ENCODE measurements at places on chromosomes 3 and 15. TPM values are rescaled to one million over a fixed set of nuclear protein-coding genes. Genes with fewer than 3 reads are reported as not detected.

The CLDN18 gene
- total RNA-seq = not detected

The ANKRD63 gene
- not detected for total RNA-seq

The NPAP1 gene
- total RNA-seq = 0.19 TPM

The SUCLG2 gene
- total RNA-seq = 62.8 TPM

The SERPINI2 gene
- not detected for total RNA-seq

The C3orf80 gene
- 0.63 TPM for total RNA-seq

The GP5 gene
- 0.22 TPM for total RNA-seq

DNA sequence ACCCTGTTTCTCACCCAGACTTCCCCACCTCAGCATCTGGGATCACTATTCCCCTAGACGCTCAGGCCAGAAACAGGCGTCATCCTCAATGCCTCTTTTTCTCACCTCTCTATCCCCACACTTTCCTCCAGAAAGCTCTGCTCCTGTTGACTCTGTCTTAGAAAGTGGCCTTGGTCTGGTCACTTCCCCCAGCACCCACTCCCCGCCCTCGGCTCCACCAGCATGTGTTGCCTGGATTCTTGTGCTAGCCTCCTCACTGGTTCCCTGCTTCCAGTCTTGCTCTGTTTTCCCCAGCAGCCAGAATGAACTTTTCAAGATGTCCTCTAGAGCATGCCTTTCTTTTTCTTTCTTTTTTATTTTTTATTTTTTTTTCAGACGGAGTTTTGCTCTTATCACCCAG, 39.7 kb upstream of the ESYT3 start:
- peaks cover 3% of the 10 kb centered on the region for H3K4me1 ChIP-seq
- no peaks in the 10 kb centered on the region for H3K27me3 ChIP-seq
- no peak overlapping the region for H3K27ac ChIP-seq
- no peak for DNase-seq
- H3K4me3 ChIP-seq = no peak overlapping the region

DNA sequence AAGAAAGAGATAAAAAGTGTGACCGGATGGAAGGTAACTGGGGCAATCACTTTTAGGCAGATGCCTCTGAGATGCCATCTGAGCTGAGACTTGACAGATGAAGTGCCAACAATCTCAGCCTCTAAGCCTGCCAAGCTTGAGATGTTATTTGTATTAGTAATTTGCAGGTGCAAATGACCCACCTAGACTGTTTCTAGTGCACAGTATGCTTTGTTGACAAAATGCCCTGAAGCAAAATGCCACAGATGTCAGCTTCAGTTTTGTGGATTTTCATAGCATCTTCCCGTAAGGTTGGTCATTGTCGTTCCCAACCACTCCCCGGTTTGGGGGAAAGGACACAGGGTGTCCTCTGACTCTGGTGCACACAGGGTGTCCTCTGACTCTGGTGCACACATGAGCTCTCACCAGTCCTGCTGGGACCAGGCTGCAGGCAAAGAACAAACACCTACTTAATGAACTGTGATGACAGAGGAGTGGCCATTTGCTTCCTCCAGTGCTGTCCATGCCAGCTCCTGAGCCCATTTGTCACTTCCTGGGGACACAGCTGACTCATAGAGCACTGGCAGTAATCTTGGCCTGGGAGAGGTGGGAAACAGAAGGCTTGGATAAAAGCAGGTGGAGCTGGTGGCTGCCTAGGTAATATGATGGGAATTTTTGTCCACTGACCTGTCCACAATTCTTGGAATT, 16.7 kb upstream of the PPP1R2 start:
- no peaks in the 10 kb centered on the region for H3K27me3 ChIP-seq
- DNase-seq = no peak
- H3K27ac ChIP-seq = no peak overlapping the region

- no peaks in the 10 kb centered on the region for H3K36me3 ChIP-seq
- peak; percentile 71 for DNase-seq
- no peak overlapping the region for H3K27ac ChIP-seq
- H3K4me1 ChIP-seq = no peaks in the 10 kb centered on the region
- H3K27me3 ChIP-seq = no peaks in the 10 kb centered on the region
Measured at GRCh38 chr15:97077975-97078374, 747.5 kb downstream of the NR2F2 start.

DNA sequence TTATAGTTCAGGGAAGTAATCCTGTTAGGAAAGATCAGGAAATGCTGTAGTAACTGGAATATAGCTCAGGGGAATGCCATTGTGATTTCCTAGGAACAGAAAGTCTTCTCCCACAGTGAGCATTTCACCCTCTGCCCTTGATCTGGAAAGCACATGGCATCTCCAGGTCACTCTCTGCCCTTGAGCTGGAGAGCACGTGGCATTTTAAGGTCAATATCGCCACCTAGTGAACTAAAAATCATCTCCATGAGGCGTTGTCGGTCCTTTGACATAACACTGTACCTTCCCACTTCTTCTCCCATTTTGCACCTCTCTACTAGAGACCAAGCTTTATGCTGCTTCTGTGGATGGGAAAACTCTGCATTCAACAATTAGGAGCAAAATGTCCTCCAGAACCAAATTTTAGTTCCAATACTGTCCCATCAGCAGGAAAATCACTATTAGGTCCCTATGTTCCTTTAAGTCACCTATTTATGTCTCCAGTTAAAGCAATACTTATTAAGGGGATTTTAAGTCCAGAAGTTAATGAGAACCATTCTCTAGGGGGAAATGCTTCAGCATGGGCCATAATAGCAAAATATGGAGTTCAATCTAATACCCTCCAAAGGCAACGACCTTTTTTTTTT, 54.7 kb upstream of the GK5 start:
- no peak overlapping the region for H3K27ac ChIP-seq
- H3K36me3 ChIP-seq = no peaks in the 10 kb centered on the region
- no peaks in the 10 kb centered on the region for H3K4me1 ChIP-seq

GRCh38 chr3:46399098-46399497, 7.8 kb downstream of the CCR5AS start:
- H3K4me1 ChIP-seq = no peaks in the 10 kb centered on the region
- H3K36me3 ChIP-seq = no peaks in the 10 kb centered on the region
- no peaks in the 10 kb centered on the region for H3K27me3 ChIP-seq
- no peak for DNase-seq

DNA sequence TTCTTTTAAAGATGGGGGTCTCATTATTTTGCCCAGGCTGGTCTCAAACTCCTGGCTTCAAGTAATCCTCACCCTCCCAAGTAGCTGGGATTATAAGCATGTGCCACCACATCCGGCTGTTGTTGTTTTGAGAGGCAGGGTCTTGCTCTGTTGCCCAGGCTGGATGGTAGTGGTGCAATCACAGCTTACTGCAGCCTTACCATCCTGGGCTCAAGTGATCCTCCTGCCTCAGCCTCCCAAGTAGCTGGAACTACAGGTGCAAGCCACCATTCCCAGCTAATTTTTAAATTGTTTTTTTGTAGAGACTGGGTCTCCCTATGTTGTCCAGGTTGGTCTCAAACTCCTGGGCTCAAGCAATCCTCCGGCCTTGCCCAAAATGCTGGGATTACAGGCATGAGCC, 105.5 kb downstream of the SENP2 start:
- DNase-seq = no peak
- H3K4me1 ChIP-seq = no peaks in the 10 kb centered on the region
- no peak overlapping the region for H3K4me3 ChIP-seq
- H3K27me3 ChIP-seq = no peaks in the 10 kb centered on the region

- no peak for DNase-seq
- peaks cover 62% of the 10 kb centered on the region for H3K36me3 ChIP-seq
- no peak overlapping the region for H3K4me3 ChIP-seq
- peaks cover 8% of the 10 kb centered on the region for H3K4me1 ChIP-seq
- no peak overlapping the region for H3K27ac ChIP-seq
Measured at GRCh38 chr15:57456559-57456958, 80.3 kb downstream of the CGNL1 start.

DNA sequence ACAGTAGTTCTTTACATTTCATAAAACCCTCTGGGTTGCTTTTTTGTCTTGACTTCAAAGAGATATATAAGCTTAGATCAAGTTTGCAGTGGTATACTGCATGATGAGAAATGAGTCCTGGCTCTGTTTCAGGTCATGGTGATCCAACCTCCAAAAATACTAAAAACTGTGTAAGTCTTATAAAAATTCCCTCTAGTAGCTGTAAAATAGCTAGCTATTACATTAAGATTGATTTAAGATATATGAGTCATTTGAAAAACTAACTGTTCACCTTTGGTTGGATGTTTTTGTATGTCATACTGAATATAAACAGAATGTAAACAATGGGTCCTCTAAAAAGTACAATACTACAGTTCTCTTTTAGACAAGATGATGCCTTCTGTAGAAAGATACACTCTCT, 879.2 kb downstream of the ROBO1 start:
- H3K27me3 ChIP-seq = no peaks in the 10 kb centered on the region
- no peak for DNase-seq
- H3K4me1 ChIP-seq = no peaks in the 10 kb centered on the region
- H3K27ac ChIP-seq = no peak overlapping the region
- no peaks in the 10 kb centered on the region for H3K36me3 ChIP-seq

DNA sequence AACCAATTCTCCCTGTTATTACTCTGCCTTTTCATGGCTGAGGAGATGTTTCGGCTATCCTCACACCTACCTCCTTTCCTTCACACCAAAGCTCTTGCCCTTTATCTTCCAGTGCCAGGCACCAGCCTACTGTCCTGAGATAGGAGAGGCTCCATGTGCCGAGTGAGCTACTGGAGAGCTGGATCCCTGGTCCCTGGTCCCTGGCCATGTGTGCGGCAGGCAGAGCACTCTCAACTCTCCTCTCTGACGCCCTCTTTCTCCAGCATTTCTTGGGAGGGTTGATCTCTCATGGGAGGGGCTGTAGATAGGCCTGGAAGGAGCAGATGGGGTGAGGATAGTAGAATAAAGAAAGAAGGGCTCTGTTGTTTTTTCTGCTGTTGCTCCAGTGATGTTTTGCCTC, 277.1 kb upstream of the UMPS start:
- no peak overlapping the region for H3K4me3 ChIP-seq
- DNase-seq = no peak
- no peaks in the 10 kb centered on the region for H3K36me3 ChIP-seq
- H3K27ac ChIP-seq = no peak overlapping the region

DNA sequence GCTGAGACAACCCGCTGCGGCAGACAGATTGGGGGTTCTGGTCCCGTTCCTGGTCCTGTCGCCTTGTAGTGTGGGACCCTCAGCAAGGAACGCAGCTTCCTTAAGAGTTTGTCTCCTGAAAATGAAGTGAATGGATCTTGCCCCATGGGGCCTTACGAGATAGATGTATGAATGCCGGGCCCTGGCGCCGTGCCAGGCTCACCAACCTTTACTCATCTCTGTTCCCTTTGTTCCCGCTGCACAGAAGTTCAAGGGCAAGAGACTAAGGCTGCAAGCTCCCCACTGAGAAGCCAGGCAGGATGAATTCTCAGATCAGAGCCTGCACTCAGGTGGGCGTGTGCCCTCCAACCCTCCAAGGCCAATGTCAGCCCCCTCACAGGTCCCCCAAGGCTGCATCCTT, 162.7 kb upstream of the IQSEC1 start:
- H3K4me3 ChIP-seq = no peak overlapping the region
- no peaks in the 10 kb centered on the region for H3K4me1 ChIP-seq
- no peaks in the 10 kb centered on the region for H3K27me3 ChIP-seq
- H3K27ac ChIP-seq = no peak overlapping the region

DNA sequence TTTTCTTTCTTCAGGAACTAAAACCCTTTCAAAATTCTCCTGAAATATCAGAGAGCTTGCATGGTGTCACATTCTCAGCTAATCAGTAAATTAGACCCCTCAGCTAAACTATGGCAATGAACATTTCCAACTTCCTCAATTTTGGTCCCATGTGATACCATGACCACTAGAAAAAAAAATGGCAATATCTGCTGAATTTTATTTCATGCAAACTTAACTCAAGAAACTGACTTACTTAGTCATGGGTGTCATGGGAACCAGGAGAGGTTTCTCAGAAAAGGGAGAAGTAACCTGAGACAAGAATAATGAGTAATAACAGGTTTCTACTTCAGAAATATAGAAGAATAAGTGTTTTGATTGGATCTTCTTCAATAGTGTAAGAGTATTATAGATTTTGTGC, 784.6 kb upstream of the ALCAM start:
- H3K27me3 ChIP-seq = no peaks in the 10 kb centered on the region
- H3K36me3 ChIP-seq = no peaks in the 10 kb centered on the region
- no peak overlapping the region for H3K27ac ChIP-seq
- H3K4me1 ChIP-seq = no peaks in the 10 kb centered on the region

DNA sequence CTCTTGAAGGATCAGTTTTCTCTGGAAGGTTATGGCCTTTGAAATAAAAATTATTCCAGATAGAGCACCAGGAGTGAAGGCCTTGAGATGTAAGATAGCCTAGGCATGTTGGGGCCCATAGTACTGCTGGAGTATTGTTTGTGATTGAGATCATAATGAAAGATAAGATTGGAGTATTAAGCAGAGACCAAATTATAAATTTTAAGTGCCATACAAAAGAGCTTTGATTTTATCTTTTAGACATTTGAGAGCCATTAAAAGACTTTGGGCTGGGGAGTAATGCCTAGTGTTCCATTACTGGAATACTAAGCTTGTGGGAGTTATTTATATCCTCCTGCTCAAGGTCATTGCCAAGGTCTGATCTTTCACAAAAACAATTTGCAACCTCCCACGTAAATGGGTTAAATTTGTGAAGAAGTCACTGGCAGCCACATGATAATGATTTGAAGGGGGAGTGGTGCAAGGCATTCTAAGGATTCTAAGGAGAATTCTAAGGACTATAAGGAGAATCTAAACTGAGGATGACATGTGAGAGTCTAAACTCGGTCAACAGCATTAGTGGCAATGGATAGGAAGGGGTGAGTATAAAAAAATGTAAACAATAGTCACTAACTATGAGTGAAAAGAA, 12.8 kb downstream of the ELL3 start:
- no peaks in the 10 kb centered on the region for H3K27me3 ChIP-seq
- peaks cover 31% of the 10 kb centered on the region for H3K36me3 ChIP-seq
- H3K27ac ChIP-seq = no peak overlapping the region
- no peak overlapping the region for H3K4me3 ChIP-seq
- DNase-seq = no peak
- no peaks in the 10 kb centered on the region for H3K4me1 ChIP-seq

- no peaks in the 10 kb centered on the region for H3K4me1 ChIP-seq
- DNase-seq = no peak
- no peak overlapping the region for H3K4me3 ChIP-seq
- H3K36me3 ChIP-seq = no peaks in the 10 kb centered on the region
Measured at GRCh38 chr3:59922192-59922591, 872.4 kb upstream of the CFAP20DC start.

- no peak overlapping the region for H3K27ac ChIP-seq
- peaks cover 5% of the 10 kb centered on the region for H3K4me1 ChIP-seq
- H3K4me3 ChIP-seq = no peak overlapping the region
Measured at GRCh38 chr3:109155828-109156227, 19.3 kb downstream of the C3orf85 start.

DNA sequence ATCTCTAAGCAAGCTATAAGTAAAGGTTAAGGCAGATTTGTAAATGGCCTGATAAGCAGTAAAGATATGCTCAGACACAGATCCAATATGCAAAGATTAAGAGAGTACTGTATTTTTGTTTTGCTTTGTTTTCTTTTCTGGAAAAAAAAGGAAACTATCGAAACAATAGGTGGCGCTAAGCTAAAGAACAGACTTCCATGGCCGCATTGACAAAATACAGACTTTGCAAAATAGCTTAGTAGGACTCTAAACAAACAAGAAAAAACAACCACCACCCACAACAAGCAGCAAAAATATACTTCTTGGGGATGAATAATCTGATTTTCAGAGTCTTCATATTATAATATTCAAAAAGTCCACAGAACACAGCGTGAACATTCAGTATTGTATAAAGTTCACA, 758.4 kb upstream of the ROBO1 start:
- no peaks in the 10 kb centered on the region for H3K36me3 ChIP-seq
- H3K27ac ChIP-seq = no peak overlapping the region
- H3K27me3 ChIP-seq = no peaks in the 10 kb centered on the region
- H3K4me1 ChIP-seq = no peaks in the 10 kb centered on the region
- DNase-seq = no peak
- H3K4me3 ChIP-seq = no peak overlapping the region

GRCh38 chr15:67068710-67069400, 3.5 kb downstream of the SMAD3 start:
- no peak overlapping the region for H3K4me3 ChIP-seq
- no peaks in the 10 kb centered on the region for H3K36me3 ChIP-seq
- H3K27ac ChIP-seq = peak overlapping the region; percentile 68
- no peak for DNase-seq
